ENCODE measurements at places on chromosomes 5 and 9. TPM values are rescaled to one million over a fixed set of nuclear protein-coding genes. Genes with fewer than 3 reads are reported as not detected.

Gene F2RL1
- 107 TPM for total RNA-seq

Gene PCDHA13
- total RNA-seq: not detected

Gene ACSL6
- total RNA-seq: 0.21 TPM

Gene IL31RA
- total RNA-seq: 0.89 TPM

Gene CCDC152
- 0.36 TPM for total RNA-seq

Gene SHISAL2B
- total RNA-seq: not detected

Gene FNIP1
- total RNA-seq: 65.4 TPM

Gene NUTM2G
- not detected for total RNA-seq

Gene ANKRD31
- total RNA-seq: 0.19 TPM

Gene KDM3B
- total RNA-seq: 112 TPM

Gene HTR1A
- total RNA-seq: not detected

Gene SLC36A2
- not detected for total RNA-seq

Gene PCDHA9
- total RNA-seq: 0.32 TPM

Gene OTULINL
- total RNA-seq: 2.1 TPM

Gene ADAMTS16
- total RNA-seq: not detected
